ENCODE measurements at places on chromosomes 4 and X. TPM values are rescaled to one million over a fixed set of nuclear protein-coding genes. Genes with fewer than 3 reads are reported as not detected.

Gene TCEAL2
- not detected for total RNA-seq

Gene MND1
- total RNA-seq, result 12.1 TPM

Gene ETDC
- not detected for total RNA-seq

Gene EGFL6
- total RNA-seq, result not detected

Gene SOWAHB
- total RNA-seq, result 0.05 TPM

Gene CXCL1
- total RNA-seq, result 9.1 TPM

Gene CCSER1
- not detected for total RNA-seq

Gene PFKFB1
- total RNA-seq, result 0.10 TPM

Gene FGF2
- total RNA-seq, result 53.6 TPM

Gene ZDHHC15
- total RNA-seq, result not detected

Gene ATP2B3
- total RNA-seq, result 0.05 TPM

Gene GAB3
- 0.40 TPM for total RNA-seq

Gene KIF4A
- 23.9 TPM for total RNA-seq

Gene MAOB
- total RNA-seq, result 0.16 TPM

Gene MAP9
- 5.6 TPM for total RNA-seq

Gene ENAM
- not detected for total RNA-seq

Measured in A549 treated with CORT108297 at 1 μM for 4 hours (cell line).